GOT3 (cell line): ENCODE measurements at places on chromosomes 7 and 10.

- DNase-seq = no peak
These were observed 21.9 kb downstream of the GRID1 start for GRCh38 chr10:86344714-86345161.

GRCh38 chr10:101693651-101693977 lies 1.4 kb downstream of the FBXW4 start:
- DNase-seq = no peak

- no peak for DNase-seq
These were observed 162.8 kb upstream of the LANCL2 start for GRCh38 chr7:55202150-55202913.

DNA sequence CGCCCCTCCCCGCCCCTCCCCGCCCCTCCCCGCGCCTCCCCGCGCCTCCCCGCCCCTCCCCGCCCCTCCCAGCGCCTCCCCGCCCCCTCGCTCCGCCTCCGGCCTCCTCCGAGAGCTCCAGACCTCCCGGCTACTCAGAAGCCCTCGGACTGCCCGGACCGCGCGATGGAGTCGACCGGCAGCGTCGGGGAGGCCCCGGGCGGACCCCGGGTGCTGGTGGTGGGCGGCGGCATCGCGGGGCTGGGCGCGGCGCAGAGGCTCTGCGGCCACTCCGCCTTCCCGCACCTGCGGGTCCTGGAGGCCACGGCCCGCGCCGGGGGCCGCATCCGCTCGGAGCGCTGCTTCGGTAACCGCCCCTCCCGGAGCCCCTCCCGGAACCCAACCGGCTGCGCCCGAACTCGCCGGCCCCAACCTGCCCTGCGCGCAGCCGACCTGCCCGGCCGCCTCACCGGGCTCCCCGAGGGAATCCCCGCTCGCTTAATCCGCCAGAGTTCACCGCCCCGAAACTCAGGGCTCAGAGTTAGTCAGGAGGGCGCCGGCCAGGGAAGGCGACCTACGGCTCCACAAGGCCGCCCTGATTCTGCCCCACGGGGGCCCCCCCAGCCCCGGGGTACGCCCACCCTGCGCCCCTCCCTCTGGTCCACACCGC lies at the start of gene PAOX:
TSS of gene PAOX (plus strand) at position 111 of the 649 bp plus-strand sequence. CDS start at position 166, 55 bp downstream.
- DNase-seq = no peak

GRCh38 chr10:107656932-107657331 lies 492.4 kb upstream of the SORCS1 start:
- no peak for DNase-seq

DNA sequence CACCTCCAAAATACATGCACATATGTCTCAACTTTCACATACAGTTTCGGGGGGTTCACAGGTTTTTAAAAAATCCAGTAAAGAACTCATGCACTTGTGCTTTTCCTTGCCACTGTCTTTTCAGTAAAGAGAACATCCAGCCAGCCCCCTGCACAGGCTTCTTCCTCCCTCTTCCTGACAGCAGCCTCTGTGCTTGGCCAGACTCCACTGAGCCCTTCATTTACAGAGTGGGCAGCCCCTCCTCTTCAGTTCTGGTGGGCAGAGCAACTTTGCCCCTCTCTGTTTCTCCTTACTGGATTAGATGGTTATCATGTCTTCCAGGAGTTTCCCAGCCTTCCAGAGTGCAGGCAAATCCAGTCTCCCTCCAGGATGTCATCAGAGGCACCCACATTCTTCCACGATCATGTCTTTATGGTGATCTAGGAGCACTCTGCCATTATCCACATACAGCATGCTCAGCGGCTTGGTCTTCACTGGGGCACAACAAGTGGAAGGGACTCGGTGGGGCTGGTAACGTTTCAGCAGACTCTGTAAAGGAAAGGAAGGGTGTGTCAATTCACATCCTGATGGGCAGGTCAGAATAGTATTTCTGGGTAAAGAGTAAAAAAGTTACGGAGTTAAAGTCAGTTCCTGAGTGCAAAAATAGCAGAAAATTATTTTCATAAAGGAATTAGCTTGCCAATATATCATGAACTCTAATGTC lies 8.8 kb downstream of the NODAL start:
- no peak for DNase-seq

GRCh38 chr7:98719396-98719795 lies 102.3 kb downstream of the NPTX2 start:
- no peak for DNase-seq

GRCh38 chr7:138317044-138317596 lies 142.9 kb upstream of the TRIM24 start:
- DNase-seq = no peak

DNA sequence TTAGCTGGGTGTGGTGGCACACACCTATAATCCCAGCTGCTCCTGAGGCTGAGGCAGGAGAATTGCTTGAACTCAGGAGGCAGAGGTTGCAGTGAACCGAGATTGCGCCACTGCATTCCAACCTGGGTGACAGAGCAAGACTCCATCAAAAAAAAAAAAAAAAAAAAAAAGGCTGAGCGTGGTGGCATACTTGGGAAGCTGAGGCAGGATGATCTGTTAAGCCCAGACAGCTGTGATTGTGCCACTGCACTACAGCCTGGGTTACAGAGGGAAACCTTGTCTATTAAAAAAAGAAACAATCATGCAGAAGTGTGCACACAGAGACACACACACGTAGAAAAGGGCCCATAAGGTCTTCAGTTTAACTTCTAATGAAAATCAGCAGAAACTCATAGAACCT lies 150.6 kb downstream of the TPST1 start:
- no peak for DNase-seq

DNA sequence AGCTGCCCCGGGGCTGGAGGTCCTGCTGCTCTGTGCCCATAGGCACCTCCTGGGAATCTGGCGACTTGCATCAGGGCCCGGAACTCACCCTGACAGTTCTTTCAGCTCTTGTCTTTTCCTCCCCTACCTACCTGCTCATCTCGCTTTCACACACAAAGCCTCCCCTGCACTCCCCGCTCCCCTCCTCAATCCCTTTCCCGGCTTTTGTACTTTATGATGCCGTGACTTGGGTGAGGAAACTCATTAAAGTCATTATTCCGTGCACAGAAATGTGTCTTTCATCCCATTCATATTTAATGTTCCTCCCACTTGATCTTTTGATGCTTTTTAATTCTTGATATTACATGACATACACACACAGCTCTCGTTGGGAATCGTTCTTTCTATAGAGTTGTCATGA lies 218.6 kb downstream of the RPS24 start:
- DNase-seq = no peak
